CD4-positive, alpha-beta T cell treated with Interferon gamma for 1 hour (primary cell): ENCODE measurements at places on chromosomes 4 and X.

GRCh38 chr4:23844961-23845360, 44.9 kb downstream of the PPARGC1A start:
- DNase-seq: no peak

DNA sequence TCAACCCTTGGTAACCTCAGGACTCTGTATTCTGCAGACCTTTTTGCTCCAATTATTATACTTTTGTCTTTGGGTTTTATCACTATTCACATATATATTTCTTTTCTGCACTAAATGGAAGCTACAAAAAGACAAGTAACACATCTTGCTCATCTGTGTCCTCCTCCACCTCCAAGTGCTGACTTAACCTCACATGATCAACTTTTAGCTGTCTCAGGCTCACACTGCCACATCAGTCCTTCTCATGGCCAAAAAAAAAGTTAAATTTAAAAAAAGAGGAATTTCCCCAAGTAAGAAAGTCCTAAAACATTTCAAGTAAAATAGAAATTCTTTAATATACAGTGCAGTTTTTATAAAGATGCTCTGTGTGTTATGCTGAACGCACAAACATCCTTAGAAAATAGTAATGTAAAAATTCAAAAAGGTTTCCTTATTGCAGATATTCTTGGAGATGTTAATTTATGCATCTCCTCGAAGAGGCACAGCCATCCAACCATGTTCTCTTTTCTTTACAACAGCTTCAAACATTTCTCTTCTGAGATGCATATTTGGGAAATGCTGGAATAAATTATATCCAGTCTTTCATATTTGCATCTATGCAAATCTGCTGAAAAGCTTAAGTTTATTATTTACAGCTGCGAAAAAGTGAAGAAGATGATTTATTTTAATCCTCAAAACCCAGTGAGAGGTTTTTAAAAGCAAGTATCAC, 37.6 kb downstream of the ARAP2 start:
- no peak for DNase-seq

DNA sequence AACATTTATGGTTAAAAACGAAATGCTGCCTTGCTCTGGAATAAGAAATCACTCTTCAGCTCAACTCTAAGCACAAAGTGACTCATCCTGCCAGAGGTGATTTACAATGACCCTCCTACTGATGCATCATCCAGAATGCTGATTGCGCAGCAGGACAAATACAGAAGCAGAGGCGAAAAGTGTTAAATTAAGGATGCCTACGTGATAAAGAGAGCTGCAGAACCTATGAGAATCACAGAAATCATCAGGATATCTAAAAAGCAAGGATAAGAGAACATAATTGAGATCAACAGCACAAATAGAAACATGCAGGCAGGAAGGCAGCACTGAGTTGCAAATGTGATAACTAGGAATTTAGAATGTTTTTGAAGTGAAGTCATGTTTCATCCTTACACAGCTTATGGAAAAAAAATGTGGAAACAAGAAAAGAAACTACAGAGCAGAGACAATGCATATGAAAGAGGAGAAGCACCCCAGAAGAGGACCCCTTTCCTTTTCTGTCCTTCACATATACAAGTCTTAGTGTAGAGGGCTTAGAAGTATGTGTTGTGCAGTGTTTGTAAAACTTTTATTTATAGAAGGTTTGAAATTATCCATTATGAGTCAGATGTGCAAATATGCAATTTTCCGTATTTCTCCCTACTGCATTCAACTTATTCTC, 188.4 kb downstream of the SLC7A11 start:
- DNase-seq: no peak

DNA sequence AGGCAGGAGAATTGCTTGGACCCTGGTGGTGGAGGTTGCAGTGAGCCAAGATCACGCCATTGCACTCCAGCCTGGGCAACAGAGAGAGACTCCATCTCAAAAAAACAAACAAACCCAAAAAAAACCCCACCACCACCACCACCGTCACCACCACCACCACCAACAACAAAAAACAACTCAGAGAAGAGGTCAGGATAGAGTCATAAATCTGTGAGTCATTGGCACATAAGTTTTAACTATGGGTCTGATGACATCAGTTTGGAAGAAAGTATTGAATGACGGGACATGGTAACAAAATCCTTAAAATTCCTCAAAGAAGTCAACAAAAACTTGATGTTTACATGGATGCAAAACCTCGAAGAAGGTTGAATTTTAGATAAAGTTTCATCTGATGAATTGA, 288.0 kb upstream of the SFRP2 start:
- DNase-seq: no peak

DNA sequence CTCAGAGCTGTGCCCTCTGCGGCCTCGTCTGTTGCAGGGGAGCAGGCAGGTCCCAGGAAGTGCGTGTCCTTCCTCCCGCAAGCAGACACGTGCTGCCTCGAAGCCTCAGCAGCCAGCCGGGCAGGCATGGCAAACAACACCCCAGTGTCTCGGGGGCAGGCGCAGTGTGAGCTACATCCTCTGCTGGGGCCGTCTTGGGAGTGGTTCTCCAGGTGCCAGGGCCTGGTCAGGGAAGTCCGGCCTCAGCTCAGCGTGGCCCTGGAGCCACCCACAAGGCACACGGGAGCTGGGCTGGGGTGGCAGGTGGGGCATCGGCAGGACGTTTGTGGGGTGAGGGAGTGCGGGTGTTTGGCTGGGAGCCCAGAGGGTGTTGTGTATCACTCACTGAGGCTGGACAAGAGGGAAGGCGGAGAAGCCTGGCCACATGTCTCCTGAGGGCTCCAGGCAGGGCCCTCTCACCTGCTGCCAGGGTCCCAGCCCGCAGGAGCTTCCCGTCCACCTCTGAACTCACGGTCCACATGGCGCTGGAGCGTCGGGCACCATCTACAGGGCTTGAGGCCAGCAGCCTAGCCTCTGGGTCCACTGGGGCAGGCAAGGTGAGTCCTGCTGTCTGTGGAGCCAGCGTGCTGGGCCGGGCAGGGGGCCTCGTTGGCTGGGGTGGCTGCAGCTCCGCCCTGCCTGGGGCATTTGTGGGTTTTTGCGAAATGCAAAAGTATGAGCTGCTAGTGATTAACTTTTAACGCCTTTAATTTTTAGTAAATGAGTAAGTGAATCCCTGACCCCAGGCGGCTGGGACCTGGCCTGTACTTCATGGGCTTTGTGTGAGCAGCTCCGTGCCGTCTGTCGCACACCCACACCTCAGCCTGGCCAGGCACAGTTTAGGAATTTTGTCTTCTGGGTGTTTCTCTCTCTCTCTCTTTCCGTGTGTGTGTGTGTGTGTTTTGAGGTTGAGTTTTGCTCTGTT, 17.3 kb upstream of the UVSSA start:
- DNase-seq: peak; percentile 65

DNA sequence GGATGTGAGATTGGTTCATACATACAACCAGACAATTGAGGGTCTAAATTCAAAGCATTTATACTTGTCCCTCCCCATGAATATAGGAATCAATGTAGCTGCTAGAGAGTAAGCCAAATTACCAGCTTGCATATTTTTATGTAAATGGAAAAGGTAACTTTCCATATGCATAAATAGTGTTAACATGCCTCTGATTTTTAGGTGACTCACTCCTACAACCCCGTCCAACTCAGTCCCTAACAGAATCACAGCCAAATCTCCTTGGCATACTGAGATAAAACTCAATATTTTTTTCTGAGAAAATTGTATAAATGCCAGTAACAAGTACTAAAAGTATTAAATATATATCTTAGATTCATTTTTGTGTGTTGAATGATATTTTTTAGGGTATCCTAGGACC, 67.2 kb downstream of the INPP4B start:
- no peak for DNase-seq

- DNase-seq: no peak
These were observed 7.0 kb downstream of the LRCH2 start for GRCh38 chrX:115226929-115227328.

DNA sequence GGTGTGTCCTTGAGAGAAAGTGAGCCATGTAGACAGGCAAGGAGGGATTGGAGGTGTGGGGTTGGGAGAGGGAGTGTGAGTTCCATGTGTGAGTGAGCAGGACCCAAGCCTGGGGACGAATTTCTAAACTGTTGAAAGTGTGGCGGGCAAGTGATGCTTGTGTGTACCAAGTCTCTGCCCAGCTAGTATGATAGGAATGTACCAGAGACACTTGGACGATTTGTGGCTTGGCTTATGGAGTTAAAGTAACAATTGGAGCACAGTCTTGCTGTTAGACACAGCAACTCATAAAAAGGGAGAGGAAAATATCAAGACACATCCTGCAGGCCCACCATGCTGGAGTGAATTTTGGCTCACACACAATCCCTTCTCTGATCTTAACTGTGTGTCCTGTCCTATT, 8.5 kb downstream of the PTTG2 start:
- DNase-seq: no peak

DNA sequence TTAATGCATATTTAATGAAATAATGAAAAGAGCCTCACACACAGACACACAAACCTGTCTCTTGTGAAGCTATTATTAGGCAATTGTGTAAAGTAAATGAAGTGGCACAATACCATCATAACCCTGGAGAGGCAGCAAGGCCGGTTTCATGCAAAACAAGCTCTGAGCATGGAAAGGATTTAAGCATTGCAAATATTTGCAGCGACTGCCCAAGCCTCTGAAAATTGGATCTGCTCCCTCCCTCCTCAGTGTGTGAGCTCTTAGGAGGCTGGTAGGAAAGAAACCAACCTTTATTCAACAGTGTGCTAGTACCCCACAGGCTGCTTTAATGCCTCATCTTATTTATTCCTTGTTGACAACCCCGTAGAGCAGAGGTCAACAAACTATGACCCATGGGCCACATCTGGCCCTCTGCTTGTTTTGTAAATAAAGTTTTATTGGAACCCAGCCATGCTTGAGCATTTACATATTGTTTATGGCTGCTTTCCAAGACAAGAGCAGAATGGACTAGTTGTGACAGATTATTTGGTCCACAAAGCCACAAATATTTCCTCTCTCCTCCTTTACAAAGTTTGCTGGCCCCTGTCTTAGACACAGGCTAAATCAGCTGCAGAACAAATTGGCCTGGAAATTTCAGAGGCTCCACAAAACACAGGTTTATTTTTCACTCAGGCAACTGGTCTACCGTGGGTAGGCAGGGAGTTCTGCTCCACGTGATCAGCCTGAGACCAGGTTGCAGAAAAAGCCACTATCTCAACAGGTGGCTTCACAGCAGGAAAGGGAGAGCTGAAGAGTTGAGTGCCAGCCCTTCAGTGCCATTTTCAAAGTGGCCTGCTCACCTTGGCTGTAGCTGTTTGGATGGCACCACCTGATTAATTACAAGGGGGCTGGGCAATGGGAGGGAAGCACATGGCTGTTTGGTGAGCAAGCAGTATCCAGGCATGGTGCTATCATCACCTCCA, 16.8 kb downstream of the RS1 start:
- no peak for DNase-seq

- peak; percentile 16 for DNase-seq
These were observed at the start of gene SCML2 for GRCh38 chrX:18354369-18355223. Gene SCML2, minus strand, starts transcription at chrX:18354688. Its CDS starts 20,617 bp downstream, at chrX:18334071.

DNA sequence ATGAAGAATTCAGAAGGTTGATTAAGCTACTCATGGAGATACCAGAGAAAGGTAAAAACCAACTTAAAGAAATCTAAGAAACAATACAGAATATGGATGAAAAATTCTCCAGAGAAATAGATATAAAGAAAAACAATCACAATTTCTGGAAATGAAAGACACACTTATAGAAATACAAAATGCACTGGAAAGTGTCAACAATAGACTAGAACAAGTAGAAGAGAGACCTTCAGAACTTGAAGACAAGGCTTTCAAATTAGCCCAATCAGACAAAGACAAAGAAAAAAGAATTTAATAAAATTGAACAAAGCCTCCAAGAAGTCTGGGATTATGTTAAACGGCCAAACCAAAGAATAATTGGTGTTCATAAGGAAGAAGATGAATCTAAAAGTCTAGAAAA, 9.6 kb downstream of the STBD1 start:
- no peak for DNase-seq

DNA sequence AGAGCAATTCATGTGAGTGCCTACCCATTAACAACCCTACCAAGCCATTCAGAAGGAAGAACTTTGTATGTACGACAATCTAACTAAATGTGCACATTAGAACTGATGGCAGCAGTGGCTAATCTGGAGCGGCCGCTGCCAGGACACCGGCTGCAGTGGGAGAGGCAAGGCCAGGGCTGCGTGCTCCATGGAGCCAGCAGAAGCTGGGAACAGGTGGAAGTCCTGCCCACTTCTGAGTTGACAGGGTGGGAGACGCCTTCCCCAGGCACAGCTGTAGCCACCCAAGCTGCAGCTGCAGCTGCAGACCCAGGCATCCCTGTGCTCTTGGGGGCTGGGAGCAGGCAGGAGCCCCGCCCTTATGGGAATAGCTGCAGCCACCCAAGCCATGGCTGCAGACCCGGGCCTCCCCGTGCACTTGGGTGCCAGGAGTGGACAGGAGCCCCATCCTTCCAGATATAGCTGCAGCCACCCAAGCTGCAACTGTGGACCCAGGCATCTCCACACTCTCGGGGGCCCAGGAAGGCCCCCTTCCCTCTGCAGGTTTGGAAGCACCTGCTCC, 79.1 kb upstream of the DDX60 start:
- DNase-seq: no peak

DNA sequence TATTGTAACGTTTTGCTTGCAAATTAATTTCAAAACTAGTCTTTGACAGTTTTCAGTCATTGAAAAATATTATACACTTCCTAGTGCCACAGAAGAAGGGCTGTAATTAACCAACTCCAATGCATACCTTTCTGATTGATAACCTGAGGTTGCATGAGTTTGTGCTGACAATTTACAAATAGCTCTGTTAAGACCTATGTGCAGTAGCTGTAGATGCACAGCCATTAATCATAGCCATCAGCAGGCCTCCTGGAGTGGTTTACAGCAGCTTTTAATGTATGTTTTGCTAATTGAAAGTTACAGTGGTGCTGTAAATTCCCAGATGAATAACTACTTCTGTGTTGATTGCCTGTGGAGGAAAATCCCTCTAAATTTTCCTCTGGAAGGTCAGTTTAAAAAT, 758.1 kb downstream of the SH3BGRL start:
- no peak for DNase-seq

DNA sequence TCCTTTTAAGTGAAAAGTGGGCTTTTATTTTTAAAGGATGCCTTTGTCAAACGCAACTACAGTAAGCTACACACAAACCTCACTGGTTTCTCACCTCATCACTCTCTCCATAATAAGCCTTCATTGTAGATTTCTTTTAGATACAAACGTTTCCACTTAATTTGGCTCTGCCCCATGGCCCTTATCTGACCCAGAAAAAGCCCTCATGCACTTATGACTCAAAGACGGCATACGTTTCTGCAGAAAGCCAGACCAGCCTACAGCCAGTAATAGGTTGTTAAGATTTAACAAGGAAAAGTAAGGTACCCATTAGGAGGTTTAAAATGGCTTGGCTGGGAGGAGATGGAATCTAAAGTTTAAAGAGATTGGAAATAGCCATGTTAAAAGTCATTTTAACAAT, 914.6 kb upstream of the INTU start:
- no peak for DNase-seq

DNA sequence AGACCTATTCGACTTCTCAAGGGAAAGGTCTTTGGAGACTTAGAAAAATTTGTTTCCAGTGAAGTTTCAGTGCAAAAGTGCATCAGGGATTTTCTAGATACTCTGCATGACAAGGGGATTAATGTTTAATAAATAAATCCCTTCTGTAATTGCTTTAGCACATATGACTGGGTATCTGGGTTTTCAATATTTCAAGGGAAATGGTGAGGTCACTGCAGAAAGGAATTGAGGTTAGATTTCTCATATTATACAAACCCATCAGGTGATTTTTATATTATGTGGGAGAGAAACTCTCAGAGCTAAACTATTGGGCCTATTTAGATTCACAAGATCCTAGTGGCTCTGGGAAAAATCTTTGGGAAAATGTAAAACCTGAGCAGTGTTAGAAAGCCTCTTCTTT, 48.3 kb upstream of the SLC4A4 start:
- no peak for DNase-seq
